AG04450 (cell line): ENCODE measurements at places on chromosomes 11 and 22.

GRCh38 chr22:49328118-49328475 lies 499.6 kb downstream of the BRD1 start:
- no peak for DNase-seq

- DNase-seq: no peak
These were observed 54.5 kb downstream of the TRIM44 start for GRCh38 chr11:35717043-35717442.

- DNase-seq: no peak
These were observed 17.1 kb downstream of the PCF11 start for GRCh38 chr11:83174008-83174407.

DNA sequence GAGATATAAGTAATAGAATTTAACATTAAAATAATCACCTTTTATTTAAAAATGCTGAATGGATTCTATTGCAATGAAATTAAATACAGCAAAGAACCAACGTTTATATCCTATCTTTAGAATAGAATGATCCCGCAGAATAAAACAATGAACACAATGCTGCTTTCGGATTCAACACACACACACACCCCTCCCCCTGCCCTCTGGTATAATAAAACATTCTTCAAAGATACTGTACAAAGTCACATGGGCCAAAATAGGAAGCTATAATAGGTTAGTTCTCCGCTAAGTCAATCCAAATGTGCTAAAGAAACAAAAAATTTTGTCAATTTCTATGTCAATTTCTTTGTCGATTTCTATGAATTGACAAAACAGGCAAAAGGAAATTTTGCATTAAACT lies 47.1 kb downstream of the TMEM123 start:
- no peak for DNase-seq

DNA sequence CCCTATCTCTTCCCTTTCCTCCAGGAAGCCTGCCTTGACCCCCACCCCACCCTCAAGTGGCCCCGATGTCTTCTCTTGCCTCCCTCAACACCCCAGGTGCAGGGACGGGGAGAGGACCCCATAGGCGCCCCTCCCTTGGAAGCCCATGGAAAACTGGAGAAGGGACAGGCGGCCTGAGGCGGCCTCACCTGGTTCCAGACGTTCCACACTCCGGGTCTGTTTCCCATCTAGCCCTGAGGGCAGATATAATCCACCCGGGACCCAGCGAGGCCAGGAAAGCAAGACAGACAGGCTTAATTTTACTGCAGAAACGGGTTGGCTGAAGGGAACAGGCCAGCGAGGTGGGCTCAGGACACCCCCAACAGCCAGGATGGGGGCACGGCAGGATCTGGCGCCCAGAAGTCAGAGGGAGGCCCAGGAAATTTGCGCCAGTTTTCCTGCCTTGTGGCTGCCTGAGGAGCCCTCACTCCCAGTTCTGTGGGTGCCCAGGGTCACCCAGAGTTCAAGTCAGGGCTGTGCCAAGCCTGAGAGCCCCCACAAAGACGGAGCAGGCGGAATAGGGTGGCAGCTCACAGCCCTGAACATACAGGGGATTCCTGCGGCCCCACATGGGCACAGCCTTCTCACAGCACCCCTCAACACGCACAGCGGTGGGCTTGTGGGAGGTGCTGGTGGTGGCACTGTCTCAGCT lies 3.0 kb upstream of the SIGIRR start:
- no peak for DNase-seq

GRCh38 chr11:31236143-31236542 lies 133.4 kb downstream of the DCDC1 start:
- no peak for DNase-seq

DNA sequence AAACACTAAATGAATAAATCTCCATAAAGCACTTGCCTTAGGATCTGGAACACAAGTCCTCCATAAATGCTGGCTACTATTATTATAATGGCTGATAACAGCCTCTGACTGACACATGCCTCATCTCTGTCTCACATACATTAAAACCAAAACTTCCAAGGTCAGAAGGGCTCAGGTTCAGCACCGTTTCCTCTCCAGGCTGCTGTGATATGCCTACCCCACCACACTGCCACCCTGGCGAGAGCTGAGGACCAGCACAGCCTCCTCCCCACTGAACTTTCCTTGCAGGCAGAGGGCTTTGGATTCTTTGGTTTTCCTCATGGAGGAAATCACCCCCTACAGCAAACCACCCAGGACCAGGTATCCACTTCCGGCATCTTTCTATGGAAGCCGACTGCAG lies 112.8 kb downstream of the ABTB2 start:
- DNase-seq: no peak

GRCh38 chr11:95886462-95886861 lies 37.4 kb downstream of the MTMR2 start:
- DNase-seq: no peak

- DNase-seq: no peak
These were observed 8.3 kb downstream of the SMTN start for GRCh38 chr22:31089160-31090100.

- no peak for DNase-seq
These were observed 17.1 kb upstream of the APLP2 start for GRCh38 chr11:130052567-130052966.

DNA sequence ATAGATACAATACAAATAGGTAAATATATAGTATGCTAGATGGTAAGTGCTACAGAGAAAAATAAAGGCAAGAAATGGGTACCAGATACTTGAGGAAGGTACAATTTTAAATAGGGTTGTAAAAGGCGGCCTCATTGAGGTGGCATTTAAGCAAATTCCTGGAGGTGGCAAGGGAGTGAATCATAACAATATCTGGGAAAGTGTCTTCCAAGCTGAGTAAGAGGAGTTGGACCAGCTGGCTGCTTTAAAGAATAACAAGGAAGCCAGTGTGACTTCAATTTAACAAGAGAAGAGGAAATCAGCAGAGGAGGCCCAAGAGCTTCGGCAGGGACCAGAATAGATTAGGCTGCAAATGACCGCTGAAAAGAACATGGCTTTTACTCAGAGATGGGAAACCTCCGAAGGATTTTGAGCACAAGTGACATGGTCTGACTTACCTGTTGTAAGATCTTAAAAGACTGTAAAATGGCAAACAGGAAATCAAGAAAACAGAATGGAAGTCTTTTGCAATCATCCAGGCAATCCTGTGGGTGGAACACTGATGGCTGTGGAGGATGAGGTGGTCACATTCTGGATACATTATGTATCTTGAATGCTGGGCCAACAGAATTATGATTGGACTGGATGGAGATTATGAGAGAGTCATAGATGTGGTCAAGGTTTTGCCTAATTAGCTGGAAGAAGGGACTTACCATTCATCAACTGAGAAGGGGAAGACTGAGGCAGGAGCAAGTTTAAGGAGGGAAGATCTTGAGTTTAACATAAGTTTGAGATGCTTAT lies 77.2 kb downstream of the RDX start:
- no peak for DNase-seq

DNA sequence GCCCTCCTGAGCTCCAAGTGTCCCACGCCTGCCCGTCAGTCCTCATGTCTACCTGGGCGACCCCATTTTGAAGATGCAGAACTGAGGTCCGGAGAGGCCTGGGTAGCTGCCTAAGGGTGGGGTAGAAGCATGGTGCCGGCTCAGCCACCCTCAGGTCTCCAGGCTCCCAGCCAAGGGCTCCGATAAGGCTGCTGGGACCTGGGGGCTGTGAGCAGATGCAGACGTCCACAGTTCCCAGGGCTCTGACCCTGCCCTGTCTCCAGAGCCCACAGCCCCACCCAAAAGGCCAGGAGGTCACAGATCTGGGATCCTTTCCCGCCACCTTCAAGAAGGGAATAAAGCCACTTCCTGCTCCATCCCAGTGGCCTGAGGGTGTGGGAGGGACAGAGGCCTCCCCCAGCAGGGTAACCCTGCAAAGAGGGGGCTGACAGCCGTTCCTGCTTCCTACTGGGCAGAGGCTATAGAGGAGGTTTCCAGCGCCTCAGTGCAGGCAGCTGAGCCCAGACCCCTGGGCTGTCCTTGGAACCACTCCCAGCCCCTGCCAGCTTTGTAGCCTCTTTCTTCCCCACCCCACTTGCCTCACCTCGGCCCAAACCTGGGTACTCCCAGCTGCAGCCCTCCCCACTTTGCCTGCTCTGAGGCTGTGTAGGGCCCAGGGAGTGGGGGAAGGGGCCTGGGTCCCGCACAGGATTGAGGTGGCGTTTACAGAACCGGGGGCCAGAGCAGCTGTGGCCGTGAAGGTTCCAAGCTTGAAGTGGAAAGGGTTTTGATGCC lies 85.5 kb downstream of the CDKN1C start:
- no peak for DNase-seq

GRCh38 chr11:107275632-107276031 lies 182.0 kb downstream of the CWF19L2 start:
- no peak for DNase-seq

GRCh38 chr22:37816543-37817180 lies 6.5 kb upstream of the GALR3 start:
- DNase-seq: no peak

DNA sequence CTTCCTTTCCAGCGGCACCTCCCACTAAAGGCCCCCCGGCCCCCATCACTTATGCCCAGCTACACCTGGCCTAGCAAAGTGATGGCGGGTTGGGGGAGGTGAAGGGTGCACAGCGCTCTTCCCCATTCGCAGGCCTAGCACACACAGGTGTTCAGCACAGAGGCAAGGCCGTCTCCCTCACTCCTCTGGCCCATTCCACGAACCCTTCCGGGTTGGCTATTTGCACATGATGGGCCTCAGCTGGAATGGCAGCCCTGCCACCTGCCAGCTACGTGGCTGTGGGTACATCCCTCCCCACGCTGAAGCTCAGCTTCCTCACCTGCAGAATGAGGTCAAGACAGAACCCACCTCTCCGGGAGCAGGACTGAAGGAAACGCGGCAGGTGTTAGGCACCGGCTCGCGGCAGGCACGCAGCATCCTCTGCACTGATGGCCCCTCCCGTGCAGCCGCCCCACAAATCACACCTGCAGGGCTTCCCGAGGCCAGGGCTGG lies 4.8 kb downstream of the KIAA0930 start:
- no peak for DNase-seq

DNA sequence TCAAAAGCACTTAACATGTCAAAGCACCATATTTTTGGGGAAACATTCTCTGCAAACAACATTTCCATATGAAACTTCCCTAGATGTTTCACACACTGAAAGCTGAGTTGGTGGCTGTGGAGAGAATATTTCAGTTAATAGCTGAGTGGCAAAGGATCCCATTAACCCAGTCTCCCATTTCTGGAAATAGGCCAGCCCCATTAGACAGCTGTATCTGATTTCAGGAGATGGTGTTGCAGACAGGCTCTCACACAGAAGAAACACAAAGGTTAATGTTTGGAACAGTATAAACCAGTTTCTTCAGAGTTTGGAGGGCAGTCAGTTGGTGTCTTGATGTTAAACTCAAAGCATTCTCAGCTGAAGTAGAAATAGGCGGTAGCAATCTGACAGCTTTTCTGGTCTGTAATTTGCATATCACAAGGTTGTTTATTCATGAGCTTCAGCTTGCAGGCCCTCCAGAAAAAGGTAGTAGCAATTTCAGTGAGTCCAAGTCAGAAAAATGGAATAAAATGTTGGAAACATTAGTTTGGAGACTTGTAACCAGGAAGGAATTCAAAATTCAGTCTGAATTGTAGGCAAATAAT lies 15.5 kb upstream of the ZBTB44 start:
- no peak for DNase-seq

DNA sequence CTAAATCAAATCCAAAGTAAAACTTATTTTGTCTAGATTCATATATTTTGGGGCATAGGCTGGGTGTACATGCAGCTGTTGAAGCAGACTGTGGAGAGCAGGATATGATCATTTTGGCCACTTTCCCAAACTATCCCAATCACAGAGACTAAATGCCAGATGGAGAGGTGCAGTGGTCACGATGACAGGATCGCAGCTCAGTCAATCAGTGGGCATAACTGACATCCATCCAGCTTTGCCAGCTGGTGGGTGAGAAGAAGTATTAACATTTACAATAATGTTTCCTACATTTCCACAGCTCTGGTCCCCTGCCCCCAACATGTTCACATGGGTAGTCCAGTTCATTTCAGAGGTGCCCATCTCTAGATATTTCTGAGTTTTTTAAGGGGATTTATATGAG lies 255.5 kb upstream of the SESN3 start:
- DNase-seq: no peak

DNA sequence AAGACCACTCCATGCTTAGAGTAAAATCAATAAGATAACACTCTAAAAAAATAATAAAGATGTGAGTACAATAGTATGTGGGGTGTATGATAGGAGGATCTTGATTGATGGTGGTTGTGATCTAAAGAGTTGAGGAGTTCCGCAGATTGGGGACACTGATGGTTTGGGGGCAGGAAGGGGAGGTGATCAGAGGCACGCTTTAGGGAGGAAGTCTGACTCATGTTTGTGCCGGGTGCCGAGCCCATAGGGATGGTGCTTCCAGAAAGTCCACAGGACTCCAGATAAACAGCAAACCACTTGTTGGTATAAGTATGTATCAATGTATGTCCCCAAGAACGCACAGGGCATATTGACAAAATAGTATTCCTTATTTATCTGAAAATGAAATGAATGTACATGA lies 27.5 kb downstream of the LINC01488 start:
- no peak for DNase-seq

GRCh38 chr11:129743112-129743815 lies 72.4 kb upstream of the TMEM45B start:
- DNase-seq: no peak

DNA sequence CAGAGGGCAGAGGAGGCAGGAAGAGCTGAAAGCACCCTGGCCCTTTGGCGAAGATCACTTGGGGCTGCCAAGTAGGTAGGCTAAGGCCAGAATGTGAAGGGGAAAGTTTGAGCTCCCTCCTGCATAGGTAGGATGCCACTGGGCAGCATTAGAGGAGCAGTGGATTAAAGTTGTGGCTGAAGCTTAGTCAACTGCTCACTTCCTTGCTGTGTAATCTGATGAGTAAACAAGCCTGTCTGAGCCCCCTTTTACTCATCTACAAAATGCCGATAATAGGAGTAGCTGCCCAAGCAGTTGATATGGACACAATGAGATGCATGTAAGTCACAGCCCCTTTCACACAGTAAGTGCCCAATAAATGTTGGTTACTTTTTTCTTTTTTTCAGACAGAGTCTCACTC lies 216.4 kb downstream of the MN1 start:
- DNase-seq: no peak

- DNase-seq: no peak
These were observed 345.0 kb downstream of the CADM1 start for GRCh38 chr11:115159207-115159606.

GRCh38 chr11:79374727-79375126 lies 66.1 kb downstream of the TENM4 start:
- DNase-seq: no peak

GRCh38 chr11:36131721-36132397 lies 157.4 kb downstream of the COMMD9 start:
- DNase-seq: no peak

GRCh38 chr22:19448739-19449421 lies 1.4 kb upstream of the C22orf39 start:
- DNase-seq: no peak

DNA sequence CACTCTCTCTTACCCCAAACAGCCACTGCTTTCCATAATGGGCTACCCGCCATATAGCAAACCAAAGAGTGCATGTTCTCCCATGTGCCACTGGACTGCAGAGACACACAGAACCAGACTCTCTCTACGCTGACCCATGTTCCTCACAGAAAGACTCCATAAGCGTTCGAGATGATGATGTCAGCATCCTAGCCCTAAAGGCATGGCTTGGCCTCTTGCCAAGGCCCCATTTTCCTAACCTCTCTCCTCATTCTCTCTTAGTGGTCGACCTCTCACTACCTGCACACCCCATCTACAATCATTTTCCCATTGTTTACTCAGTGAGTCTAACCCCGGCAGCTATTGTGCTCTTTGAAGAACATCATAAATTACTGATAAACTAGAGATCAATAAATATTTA lies 4.9 kb downstream of the NDUFC2 start:
- DNase-seq: no peak
